Psoas muscle (tissue), 8 donors: ENCODE measurements at places on chromosomes 6 and 20. TPM values are rescaled to one million over a fixed set of nuclear protein-coding genes. Genes with fewer than 3 reads are reported as not detected.

Gene LGSN
- 0.01 TPM for polyA plus RNA-seq

DNA sequence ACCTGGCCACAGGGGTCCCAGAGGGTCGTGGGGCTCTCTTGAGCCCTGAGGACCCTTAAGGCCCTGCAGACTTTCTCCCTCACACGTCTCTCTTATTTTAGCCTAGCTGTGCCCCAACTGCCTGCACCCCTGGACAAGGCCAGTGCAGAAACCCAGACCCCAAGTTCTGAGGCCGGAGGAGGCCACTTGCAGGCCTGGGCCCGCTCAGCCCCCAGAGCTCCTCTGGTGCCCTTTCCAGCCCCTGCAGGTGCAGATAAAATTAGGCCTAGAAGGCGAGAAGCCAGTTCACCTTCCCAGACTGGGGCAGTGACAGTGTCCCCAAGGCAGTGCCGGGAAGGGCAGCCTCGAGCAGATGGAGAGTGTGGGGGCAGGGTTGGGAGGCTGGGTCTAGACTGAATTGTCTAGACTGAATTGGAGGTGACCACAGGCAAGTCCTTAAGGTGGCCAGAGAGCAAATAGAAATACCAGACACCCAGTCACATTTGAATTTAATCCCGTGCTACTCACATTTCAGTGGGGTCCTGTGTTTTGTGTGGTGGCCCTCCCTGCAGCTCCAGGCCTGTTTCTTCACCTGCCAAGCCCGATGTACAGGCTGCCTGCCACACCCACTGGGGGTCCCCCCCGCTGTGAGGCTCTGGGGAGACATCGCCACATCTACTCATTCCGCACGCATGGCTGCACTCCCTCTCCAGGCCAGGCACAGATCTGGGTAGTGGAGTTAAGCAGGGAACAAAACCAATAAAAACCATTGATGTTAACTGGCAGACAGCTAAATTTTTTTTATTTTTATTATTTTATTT is 8.6 kb upstream of the IP6K3 start:
- DNase-seq = no peak

- DNase-seq = no peak
These were observed 277.2 kb upstream of the PREP start for GRCh38 chr6:105680131-105680530.

- DNase-seq = no peak
These were observed 377.6 kb upstream of the CITED2 start for GRCh38 chr6:139752086-139752485.

Gene KIF25
- 0.23 TPM for polyA plus RNA-seq

- no peak for DNase-seq
These were observed 65.5 kb downstream of the LIN28B start for GRCh38 chr6:105022416-105022815.

DNA sequence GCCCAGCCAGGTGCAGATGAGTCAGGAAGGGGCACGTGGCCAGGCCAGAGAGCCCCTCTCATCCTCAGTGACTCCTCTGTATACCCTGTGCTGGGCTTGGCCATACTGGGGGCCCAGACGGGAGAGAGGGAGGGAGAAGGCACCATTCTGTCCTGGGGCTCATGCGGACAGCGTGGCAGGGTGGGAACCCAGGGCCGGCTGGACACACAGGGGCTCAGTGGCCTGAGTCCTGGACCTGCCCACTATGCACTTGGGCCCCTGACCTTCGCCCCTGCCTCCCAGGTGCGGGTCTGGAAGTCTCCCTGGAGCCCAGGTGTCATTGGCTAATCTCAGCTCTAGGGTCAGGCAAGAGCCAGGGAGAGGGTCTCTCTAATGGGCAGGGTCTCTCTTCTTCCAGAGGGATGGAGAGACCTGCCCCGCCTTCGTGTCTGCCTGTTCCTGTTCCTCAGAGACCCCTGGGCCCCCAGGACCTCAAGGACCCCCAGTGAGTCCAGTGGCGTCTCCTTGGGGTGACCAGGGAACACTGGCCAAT is 27.7 kb downstream of the COL20A1 start:
- peak; percentile 22 for DNase-seq

GRCh38 chr6:82704045-82704444 is 340.4 kb downstream of the TPBG start:
- no peak for DNase-seq
